ENCODE measurements at places on chromosomes 7 and 10.

- no peak for DNase-seq
Observed at GRCh38 chr10:123398180-123398591, 244.0 kb downstream of the BUB3 start.

GRCh38 chr7:16594061-16594460 lies 51.5 kb downstream of the ANKMY2 start:
- no peak for DNase-seq

GRCh38 chr10:74691164-74691563 lies 135.2 kb upstream of the KAT6B start:
- DNase-seq, result no peak

DNA sequence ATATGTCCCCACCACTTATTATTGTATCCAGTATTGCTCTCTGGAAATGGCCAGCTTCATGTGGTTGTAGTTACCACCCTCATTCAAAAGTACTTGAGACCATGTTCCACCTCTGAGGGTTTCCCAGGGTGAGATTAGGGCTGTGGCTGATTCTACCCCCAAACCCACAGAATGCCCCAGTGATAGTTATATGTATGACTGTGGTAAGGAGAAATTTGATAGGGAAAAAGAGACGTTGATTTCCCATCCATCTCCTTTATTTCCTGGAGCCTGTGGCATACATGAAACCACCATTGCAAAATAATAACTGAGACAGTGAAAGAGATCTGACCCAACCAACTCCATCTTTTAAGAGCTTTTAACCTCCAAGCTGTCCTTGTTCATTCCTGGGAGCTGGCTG lies 25.2 kb downstream of the ARL5B start:
- DNase-seq, result no peak

DNA sequence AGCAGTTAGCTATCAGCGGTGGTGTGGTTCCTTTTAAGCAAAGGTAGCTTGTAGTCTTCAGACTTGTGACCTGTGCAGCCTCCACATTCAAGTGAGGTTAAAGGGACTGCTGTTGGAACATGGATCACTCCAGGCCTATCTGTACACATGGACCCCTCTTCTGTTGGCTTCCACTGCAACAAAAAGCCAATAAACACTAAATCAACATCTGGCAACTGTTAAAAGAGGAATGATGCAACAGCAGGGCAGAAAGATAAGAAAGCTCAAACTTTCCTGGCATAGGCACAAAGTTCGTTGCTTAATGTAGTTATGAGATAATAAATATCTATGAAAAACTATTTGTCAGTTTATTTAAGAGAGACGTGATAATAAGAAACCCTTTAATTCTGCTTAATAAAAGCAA lies 4.0 kb upstream of the MINPP1 start:
- no peak for DNase-seq

DNA sequence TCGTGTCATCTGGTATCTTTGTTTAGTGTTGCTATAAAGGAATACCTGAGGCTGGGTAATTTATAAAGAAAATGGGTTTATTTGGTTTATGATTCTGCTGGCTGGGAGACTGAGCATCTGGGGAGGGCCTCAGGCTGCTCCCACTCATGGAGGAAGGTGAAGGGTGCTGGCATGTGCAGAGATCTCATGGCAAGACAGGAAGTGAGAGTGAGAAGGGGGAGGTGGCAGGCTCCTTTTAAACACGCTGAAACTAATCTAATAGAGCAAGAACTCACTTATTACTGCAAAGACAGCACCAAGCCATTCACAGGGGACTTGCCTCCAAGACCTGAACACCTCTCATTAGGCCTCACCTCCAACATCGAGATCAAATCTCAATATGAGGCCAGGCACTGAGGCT lies 11.3 kb downstream of the OIT3 start:
- DNase-seq, result no peak

GRCh38 chr10:116866987-116867595 lies 17.8 kb downstream of the ENO4 start:
- no peak for DNase-seq

DNA sequence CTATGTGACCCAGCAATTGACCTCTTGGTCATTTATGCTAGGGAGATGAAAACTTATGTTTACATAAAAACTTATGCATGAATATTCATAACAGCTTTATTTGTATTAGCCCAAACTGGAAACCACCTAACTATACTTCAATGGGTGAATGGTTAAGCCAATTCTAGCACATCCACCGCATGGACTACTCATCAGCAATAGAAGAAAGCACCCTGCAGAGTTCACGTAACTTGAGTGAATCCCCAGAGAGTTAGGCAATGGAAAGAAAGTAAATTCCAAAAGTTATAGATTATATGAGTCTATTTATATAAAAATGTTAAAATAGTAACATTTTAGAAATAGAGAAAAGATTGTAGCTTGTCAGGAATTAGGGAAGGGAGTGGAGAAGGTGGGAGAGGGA lies 60.2 kb upstream of the NRG3 start:
- DNase-seq, result no peak

DNA sequence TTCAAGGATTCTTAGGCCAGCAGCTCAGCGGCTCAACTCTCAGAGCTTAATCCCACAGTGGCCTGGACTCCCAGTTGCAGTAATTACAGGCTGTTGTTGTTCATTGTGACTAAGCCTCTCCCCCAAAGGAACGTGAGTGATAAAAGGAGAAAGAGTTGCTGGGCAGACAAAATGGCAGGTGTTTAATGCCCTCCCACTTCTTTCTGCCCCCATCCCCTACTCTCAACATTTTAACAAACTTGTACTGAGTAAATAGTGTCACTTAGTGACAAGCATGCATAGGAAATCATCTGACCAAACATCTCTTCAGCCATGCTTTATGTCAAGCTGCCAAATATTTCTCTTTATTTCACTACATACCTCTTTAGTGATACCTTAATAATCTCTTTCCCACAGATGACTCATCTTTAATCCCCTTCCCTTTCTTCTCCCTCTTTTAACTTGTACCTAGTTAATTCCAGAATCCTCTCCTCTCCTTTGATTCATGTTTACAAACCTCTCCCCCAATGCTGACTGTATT lies 12.4 kb upstream of the MTERF1 start:
- no peak for DNase-seq

DNA sequence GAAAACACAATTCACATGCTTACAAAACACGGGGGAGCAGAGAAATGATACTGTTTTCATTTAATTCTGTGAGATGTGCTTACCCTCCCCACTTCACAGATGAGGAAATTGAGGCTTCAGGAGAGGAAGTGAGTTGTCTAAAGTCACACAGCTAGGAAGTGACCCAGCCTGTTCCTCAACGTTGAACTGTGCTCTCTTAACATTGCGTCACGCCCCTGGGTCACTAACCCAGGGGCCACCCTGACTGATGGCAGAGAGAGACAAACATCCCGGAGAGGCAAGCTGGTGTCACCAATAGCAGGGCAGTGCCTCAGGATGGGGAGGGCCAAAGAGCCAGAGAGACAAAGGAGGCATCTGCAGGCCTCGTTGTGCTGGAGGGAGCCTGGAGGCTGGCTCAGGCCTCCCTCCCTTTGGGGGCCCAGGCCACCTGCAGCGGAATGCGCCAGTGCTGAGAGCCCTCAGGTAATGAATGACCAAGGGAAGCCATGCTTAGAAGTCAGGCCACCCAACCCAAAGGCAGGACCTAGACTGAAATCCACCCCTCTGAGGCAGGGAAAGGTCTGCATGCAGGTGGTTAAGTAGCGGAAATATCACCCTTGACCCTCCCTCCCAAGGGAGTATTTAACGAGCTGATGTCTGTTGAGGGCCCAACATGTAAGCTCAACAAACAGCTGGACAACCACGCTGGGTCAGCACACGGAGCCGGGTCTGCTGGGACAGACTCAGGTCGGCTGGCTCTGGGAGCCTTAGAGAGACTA lies 81.3 kb downstream of the C10orf105 start:
- DNase-seq, result no peak

GRCh38 chr10:4733150-4733842 lies 92.7 kb upstream of the AKR1E2 start:
- no peak for DNase-seq

- no peak for DNase-seq
Observed at GRCh38 chr10:84290235-84290634, 38.2 kb upstream of the CCSER2 start.

DNA sequence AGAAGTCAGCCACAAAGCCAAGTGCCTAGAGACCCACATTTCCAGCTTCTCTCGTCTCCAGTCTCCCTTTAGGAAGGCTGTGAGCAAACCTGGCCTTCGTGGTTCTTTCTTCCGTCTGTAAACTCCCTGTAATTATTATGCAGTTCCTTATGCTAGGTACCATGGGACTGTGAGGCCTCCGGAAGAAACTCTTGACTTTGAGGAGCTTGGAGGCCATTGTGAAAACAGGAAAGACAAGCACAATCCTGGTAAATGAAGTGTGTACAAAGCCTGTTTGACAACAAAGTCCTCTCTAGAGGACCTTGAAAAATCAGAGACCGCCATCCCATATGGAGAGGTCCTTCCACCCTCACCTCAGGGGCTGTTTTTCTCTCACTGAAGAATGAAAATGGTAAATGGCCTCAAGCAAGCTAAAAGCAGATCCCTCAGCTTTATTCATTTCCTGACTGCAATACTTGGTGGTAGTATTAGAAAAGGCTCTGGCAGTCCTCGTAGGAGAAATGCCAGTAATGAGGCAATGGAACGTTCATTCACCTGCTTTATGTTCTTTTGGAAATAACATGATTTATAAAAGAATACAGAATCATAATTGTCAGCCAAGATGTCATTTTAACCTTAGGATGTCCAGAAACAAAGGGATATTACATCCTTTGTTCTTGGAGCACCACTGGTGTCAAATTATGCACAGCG lies 926.4 kb downstream of the LRMDA start:
- no peak for DNase-seq

DNA sequence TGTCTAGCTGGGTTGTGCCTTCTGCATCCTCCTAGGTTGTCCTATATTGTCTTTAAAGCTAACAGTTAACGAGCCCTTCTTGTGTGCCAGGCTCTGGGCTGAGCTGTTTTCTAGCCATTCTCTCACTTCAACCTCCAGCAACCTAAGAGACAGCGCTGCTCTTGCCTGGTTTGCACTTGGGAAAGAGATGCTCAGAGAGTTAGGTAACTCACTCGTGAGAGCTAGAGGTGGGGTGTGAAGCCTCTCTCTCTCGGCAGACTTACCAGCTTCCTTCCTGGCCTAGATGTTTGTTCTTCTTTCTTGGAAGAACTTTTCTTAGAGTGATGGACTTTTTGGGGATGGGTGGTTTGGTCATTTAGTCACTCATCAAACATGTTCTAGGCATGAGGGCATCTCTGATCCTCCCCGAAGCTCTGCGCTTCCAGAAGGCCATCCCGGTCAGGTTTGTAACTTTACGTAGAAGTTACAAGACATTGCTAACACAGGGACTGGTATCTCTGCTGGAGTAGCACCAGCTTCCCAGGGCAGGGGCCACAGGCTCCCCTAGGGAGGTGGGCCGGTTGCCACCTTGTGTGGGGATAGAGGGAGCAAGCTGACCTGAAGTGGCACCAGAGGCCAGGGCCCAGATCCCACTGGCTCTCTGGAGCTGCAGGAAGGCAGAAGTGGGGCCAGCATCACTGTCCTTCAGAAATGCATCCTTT lies 14.3 kb downstream of the TSPAN15 start:
- no peak for DNase-seq

DNA sequence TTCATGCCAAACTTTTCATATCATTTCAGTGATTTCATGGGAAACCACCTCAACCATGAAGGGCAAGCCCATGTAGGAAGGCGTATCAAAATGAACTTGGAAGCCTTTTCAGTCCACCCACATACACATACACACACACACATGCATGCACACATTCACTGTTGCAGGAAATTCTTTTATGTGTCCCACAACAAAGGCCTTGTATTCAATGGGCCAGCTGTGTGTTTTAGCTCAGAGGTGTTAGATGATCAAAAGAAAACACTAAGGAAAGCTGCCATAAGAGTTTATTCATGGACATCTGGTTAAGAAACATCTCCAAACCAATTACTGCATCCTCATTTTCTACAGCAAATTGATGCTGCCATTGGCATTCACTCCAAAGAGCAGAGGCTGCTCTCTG lies 74.4 kb upstream of the STK17A start:
- no peak for DNase-seq

- no peak for DNase-seq
Observed at GRCh38 chr7:130900471-130901076, 166.6 kb upstream of the KLF14 start.

DNA sequence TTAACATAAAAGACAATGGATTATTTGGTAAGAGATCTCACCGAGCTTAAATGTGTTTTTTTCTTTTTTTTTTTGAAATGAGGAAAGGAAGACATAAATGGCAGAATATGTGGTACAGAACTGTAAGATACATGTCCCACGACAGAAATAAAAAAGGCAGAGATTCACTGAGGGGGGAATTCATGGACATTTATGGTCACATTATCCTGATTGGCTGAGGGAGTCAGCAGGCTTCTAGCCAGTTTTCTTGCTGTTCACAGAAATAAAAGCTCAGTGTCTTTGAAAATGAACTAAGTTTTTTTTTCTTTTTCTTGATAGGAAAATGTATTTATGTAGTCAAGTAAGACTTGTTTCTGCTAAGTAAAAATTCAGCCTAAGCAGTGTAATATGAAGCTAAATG lies 8.2 kb upstream of the FAS start:
- DNase-seq, result no peak

DNA sequence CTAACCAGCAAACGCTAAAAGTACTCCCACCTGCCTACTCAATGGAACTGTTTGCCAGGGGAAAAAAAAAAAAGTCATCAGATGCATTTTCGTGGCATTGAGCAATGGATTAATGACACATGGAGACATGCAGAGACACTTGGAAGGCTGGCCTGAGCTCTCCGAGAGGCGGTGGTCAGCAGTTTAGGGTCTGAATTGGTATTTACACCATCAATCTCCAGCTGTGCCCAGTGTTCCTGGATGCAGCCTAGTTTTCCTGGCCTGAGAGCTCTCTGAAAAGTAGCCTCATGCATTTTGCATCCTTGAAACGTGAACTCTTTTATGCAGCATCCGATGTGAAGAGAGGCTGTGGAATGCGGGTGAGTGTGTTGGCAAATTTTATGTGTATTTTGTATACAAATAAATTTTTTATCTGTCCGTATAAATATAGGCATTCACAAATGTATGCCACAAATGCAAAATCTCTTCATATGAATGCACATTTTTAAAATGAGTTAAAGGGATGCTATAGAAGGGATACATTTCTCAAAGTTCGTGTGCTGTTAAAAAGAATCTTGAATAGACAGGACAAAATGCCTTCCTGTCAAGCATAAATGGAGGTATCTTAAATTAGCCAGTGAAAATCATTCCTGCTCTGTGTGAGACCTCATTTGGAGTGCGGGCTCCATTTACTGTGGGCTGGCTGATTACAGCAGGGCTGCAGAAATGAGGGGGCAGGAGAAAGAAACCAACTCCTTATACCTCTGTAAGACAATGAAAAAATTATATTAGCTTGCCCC lies 137.7 kb upstream of the PFKP start:
- no peak for DNase-seq

- no peak for DNase-seq
Observed at GRCh38 chr7:5679813-5680473, 101.5 kb downstream of the RNF216 start.
